Stimulated activated naive CD4-positive, alpha-beta T cell treated with Interleukin-2 at 50 U/mL for 16 hours (primary cell): ENCODE measurements at places on chromosomes 11 and 22.
A peak's percentile ranks its signal among the peaks of the same experiment; 100 is the strongest.

DNA sequence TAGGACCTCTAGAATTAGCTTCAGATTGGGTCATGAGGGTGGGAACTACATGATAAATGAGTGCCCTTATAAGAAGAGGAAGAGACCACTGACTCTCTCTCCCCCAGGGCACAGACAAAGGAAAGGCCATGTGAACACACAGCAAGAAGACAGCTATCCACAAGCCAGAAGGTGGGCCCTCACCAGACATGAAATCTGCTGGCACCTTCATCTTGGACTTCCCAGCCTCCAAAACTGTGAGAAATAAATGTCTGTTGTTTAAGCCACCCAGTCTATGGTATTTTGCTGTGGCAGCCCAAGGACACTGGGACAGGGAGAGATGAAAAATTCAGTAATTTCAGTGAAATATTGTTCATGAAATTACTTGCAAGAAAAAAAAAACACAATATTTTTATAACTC is 5.9 kb downstream of the RBFOX2 start:
- no peak for DNase-seq

DNA sequence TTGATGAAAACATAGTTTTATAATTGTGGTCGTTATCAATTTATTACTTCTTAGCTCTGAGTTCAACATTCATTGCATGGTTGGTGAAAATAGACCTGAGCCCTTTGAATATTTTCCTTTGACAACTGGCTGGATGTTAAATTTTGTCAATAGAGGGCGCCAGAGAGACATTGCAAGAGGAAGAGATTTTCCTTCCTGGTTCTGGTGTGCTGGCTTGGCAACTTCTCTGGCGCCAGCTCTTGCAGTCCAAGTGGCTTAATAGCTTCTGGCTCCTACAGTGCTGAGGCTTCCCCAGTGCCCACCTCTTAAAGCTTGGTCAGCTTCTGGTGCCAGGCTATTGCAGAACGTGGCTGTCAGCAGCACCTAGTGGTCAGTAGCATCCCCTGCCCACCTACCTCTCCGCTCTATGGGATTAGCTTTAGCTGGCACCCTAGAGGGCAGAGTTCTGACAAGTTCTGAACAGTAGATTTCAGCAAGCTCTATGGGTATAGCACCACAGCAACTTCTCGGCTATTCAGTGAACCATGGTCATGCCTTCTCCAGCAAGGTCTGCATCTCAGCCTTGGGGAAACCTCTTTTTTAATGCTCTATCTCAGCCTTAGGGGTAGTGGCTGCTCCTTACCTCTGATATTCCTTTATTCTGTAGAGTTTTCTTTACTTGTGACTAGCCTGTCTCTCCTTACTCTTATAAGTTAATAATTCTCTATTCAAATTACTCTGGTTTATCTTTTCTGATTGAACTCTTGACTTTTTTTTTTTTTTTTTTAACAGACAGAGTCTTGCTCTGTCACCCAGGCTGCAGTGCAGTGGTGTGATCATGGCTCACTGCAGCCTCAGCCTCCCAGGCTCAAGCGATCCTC is 59.4 kb downstream of the ACER3 start:
- DNase-seq = peak; percentile 17

GRCh38 chr11:75035911-75036565 is 47.3 kb downstream of the NEU3 start:
- no peak for DNase-seq

DNA sequence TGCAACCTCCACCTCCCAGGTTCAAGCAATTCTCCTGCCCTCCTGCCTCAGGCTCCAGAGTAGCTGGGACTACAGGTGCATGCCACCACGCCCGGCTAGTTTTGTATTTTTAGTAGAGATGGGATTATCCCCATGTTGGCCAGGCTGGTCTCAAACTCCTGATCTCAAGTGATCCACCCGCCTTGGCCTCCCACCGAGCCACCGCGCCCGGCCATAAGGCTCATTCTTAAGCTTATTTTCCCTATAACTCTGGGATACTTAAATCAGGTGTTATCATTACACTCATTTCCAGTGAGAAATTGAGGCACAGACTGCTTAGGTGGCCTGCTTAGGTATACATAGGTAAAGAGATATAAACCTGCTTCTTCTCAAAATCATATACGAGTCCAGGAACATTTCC is 188.3 kb upstream of the MTNR1B start:
- DNase-seq = no peak

DNA sequence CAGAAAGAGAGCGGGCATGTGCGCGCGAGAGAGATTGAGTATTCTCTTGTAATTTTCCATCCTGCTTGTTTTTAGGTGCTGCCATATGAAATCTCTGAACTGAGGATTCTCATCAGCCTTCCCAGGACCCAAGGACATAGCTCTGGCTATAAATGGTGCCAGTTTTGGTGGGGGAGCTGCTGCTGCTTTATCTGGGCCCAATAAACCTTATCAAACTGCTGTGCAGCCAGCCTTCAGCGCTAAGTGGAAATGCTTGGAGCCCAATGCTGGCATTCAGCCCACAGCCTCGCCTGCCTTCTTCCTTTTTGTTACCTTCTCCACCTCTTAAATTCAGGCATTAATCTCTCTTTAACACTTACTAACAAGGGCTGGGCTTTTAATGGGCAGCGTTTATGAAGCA is 2.4 kb upstream of the ZBTB16 start:
- DNase-seq = no peak

DNA sequence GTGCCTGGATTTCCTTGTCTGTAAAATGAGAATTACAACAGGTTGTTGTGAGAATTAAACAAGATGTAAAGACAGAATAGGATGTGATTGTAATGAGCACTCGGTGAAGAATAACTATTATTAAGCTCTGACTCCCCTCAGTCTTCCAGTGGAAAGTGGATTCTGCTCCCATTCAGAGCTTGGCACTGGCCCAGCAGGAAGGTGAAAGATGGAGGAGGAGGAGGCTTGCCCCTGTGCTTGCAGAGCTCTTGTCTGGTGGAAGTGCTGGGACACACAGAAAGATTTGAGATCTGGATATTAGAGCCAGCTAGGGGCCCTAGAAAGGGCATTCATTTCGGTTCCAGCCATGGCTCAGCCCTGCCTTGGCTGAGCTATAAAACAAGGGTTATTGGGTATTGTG is 28.2 kb downstream of the PHLDB1 start:
- DNase-seq = no peak

- no peak for DNase-seq
Observed at GRCh38 chr11:56624661-56625110, 10.0 kb upstream of the OR5M1 start.

DNA sequence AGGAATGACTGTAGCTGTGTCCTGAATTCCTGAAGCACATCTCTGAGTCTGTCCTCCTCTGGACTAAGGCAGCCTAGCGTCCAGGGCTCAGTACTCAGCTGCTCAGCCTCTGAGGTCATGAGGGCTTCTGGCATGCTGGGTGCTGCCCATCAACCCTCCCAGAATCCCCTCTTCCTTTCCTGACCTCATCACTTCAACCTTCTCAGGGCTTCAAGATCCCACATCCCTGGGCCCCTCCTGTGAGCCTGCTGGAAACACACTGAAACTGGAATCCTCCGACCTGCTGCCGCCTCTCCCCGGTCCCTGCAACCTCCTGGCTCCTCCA is 803 bp downstream of the KRTAP5-8 start:
- no peak for DNase-seq

GRCh38 chr11:19344661-19345518 is 104.1 kb upstream of the E2F8 start:
- DNase-seq = no peak

GRCh38 chr11:83836883-83837654 is 550.9 kb upstream of the CCDC90B start:
- no peak for DNase-seq

- peak; percentile 14 for DNase-seq
Observed at GRCh38 chr11:32420937-32421901, 14.1 kb downstream of the WT1 start.
